ENCODE measurements at places on chromosomes 2 and 18. TPM values are rescaled to one million over a fixed set of nuclear protein-coding genes. Genes with fewer than 3 reads are reported as not detected.

Gene SLC5A6
- 14.1 TPM for total RNA-seq

Gene FN1
- total RNA-seq: 18,025 TPM

Gene FIGN
- total RNA-seq: 2.5 TPM

Gene TDRD15
- not detected for total RNA-seq

Gene SCN7A
- not detected for total RNA-seq

Gene ABCG5
- not detected for total RNA-seq

Gene ABHD1
- under 0.01 TPM for total RNA-seq

Gene ADAM23
- total RNA-seq: 0.29 TPM

Gene MYO3B
- total RNA-seq: 0.36 TPM

Gene DUSP19
- 2.4 TPM for total RNA-seq

Gene EFR3B
- 0.88 TPM for total RNA-seq

Gene WNT6
- total RNA-seq: not detected

Gene UGT1A3
- total RNA-seq: not detected

Gene EFHD1
- total RNA-seq: 2.4 TPM

Gene NEB
- total RNA-seq: 0.29 TPM

Gene IL1RL2
- total RNA-seq: 1.2 TPM
